ENCODE measurements at places on chromosomes 5 and 9.

DNA sequence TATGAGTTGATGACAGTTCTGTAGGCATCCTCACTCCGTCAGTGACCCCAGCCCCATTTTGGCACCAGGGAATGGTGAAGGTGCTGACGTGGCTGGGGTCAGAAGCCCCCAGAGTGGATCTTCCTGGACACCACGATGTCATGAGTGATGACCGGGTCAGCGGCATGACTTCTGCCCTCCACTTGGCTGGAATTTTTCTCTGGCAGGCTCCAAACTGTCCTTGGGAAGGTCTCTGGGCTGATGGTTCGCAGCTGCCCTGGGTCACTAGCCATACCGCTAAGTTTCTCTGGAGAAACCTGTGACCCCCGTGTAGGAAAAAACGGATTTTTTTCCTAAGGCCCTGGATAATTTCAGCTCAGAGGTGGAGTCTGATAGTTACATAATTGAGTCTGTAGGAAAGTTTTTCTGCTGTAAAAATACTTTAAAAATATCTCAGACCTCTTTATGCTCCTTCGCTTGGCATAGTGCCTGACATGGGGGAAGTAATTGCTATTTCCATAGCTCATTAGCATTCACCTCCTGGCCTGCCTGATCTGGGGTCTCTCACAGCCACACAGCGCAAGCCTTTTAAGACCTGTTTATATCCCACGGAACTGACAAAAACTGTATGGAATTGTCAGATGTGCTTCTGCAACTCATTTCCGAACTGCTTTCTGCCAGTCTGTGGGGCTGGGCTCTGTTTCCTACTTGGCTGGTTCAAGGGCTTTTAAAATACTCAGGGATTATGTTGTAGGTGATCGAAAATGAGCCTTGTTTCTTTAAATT is 69.2 kb downstream of the ANGPTL2 start:
- no peak for DNase-seq

- no peak for DNase-seq
These were observed 103.4 kb upstream of the RAI14 start for GRCh38 chr5:34552686-34553085.

DNA sequence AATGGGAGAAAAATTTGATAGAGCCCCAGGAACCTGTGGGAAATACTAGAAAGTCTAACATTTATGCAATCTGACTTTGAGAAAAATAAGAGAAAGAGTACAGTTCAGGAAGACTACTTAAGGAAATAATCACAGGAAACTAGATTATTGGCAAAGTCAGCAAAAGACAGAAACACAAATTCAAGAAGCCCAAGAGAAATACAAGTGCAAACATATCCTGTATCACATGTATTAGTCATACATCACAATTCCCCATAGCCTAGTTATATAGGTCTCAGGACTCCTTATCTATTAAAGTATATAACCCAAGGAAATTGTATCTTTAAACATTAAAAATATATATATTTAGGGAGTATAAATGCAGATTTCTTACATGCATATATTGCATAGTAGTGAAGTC is 100.8 kb downstream of the HOMER1 start:
- no peak for DNase-seq

- no peak for DNase-seq
These were observed 56.5 kb upstream of the RNF38 start for GRCh38 chr9:36456480-36457065.

- DNase-seq: no peak
These were observed 151.6 kb upstream of the MAP1B start for GRCh38 chr5:71955723-71956122.

DNA sequence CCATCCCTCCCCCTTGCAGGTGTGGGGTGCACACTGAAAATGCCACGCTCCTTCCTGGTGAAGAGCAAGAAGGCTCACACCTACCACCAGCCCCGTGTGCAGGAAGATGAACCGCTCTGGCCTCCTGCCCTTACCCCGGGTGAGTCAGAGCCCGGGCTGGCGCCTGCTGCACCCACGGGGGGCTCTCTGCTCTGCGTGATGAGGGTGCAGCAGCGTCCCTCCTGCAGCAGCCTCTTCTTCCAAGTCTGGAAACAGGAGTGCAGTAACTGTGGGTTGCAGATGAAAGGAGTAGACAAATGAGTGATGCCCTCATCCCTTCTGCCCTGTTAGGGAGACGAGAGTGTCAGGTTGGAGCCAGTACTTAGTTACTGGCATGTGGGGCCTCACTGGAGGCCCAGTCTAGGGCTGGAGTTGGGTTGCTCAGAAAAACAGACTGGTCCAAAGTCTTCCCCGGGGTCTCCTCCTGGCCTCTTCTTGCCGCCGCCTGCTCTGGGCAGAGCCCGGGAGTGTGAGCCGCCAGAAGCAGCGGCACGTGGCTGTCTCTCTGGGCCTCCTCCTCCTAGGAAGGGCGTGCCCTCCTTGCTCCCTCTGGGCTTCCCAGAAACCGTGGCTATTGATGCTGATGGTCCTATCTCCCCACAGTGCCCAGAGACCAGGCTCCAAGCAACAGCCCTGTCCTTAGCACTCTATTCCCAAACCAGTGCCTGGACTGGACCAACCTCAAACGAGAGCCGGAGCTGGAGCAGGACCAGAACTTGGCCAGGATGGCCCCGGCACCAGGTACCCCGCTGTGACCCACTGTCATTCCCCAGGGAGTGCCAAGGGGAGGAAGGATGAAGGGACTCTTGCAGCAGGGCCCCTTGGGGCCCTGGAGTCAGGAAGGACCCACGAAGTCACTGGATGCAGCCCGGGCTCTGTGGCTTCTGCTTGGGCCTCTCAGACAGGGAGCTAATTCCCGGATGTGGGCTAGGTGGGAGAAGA is 8.4 kb downstream of the GFI1B start:
- DNase-seq: no peak

DNA sequence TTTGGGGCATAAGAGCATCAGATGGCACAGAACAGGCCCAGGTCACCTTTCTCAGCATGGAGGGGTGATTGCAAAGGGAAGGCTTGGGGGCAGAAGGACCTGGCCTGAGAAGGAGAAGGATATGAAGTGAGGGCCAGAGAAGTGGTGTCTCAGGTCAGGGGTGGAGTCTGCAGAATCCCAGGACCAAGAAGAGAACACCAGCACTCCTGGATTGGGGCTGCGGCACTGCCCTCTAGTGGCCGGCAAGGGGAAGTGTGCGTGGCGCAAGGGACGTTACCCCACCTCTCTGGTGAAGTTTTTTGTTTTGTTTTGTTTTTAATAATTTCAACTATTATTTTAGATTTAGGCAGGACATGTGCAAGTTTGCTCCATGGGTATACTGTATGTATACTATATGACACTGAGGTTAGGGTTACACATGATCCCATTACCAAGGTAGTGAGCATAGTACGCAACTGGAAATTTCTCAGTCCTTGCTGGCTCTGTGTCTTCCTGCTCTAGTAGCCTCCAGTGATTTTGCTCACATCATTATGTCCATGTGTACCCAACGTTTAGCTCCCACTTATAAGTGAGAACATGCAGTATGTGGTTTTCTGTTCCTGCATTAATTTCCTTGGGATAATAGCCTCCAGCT is 1548.6 kb downstream of the EFNA5 start:
- no peak for DNase-seq

GRCh38 chr5:11711932-11712331 is 192.3 kb downstream of the CTNND2 start:
- DNase-seq: no peak

- DNase-seq: no peak
These were observed 81.6 kb upstream of the PRRC1 start for GRCh38 chr5:127435821-127436220.

- DNase-seq: peak; percentile 30
These were observed 191.5 kb downstream of the ROR2 start for GRCh38 chr9:91758491-91758981.

- no peak for DNase-seq
These were observed 225.8 kb upstream of the ELL2 start for GRCh38 chr5:96187309-96188027.

- DNase-seq: peak; percentile 79
These were observed 12.7 kb upstream of the TMEM174 start for GRCh38 chr5:73160239-73160671.

Data from stimulated activated CD4-positive, alpha-beta T cell treated with anti-CD3 and anti-CD28 coated beads, Interleukin-1b, Interleukin-23, amount 100 ng/mL, for 48 hours (primary cell).